ENCODE measurements at places on chromosomes 1 and 21.

GRCh38 chr1:18237371-18237770 lies 129.8 kb downstream of the IGSF21 start:
- no peak for DNase-seq

DNA sequence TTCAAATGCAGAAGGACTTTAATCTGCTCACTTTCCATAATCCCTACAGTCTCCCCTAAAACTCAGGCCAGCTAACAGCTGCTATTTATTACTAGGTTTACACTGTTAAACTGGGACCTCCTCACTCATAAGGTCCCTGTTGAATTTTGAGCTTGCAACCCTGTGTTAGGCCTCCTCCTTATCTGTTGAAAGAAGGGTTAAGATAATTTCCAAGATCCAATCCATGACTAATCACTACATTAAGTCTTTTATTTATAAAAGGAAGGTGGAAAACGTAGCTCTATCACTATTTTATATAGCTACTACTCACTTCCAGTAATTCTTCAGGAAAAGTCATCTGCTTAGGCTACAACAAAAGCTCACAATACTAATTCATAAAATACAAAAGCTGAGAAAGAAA lies 79.5 kb downstream of the EVI5 start:
- DNase-seq: no peak

DNA sequence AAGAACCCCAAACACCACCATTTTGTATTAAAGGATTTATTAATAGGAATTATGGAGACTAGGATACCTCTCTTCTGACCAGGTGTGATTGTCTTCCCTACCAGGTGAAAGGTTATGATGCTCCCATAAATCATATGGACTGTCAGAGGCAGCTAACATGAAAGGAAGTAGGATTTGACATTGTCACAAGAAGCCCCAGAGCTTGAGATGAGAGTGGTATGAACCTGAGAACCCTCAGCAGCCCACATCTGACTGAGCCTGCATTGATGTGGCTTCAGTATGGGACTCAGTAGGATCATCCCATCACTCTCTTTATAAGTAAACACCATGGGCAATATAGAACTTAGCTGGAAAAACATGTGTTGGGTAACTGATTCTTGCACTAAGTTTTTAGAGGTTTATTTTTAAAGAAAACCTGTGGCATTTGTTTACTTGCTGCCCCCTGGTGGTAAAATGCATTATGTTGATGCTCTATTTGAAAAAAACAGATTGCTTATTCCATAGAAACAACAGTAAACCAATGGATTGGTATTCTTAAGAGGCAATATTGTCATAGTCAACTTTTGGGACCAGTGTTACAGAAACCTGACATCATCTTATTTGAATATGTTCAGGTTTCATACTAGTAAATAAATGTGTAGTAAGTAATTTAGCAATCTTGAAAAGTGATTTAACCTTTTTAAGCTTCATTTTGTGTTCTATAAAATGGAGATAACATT lies 16.6 kb upstream of the CACYBP start:
- peak; percentile 13 for DNase-seq

DNA sequence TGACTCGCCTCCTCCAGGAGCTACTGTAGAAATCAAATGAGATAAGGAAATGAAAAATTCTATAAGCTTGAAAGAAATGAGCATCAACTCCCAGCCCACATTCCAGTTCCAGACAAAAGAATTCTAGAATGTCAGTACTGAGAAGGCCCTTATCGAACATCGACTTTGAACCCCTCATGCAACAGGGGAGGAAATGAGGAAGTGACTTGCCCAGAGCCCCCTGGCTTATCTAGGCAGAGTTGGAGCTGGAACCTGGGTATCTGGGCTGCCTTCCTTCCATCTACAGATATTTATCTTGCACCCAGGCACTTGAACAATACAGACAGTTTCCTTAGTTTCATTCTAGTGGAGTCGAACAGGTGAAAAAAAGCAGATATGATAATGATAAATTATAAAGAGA lies 22.3 kb downstream of the MECR start:
- no peak for DNase-seq

GRCh38 chr1:241762713-241763339 lies 85.2 kb upstream of the EXO1 start:
- DNase-seq: no peak

Measured in NCI-H146 (cell line).